ENCODE measurements at places on chromosomes 1 and 21. TPM values are rescaled to one million over a fixed set of nuclear protein-coding genes. Genes with fewer than 3 reads are reported as not detected.

The DLGAP3 gene
- not detected for polyA plus RNA-seq

The THEM5 gene
- polyA plus RNA-seq: 0.42 TPM

The MAP10 gene
- polyA plus RNA-seq: 1.5 TPM

The AQP10 gene
- polyA plus RNA-seq: not detected

The TBX15 gene
- not detected for polyA plus RNA-seq

The ZNF695 gene
- polyA plus RNA-seq: not detected

The TEDDM1 gene
- not detected for polyA plus RNA-seq

The LRRC38 gene
- polyA plus RNA-seq: not detected

The CRB1 gene
- polyA plus RNA-seq: 2.7 TPM

The HMCN1 gene
- not detected for polyA plus RNA-seq

The CCDC181 gene
- 13.1 TPM for polyA plus RNA-seq

The CHIA gene
- polyA plus RNA-seq: not detected

The SPRR2G gene
- not detected for polyA plus RNA-seq

The GSTM4 gene
- polyA plus RNA-seq: 30.7 TPM

The DMBX1 gene
- polyA plus RNA-seq: not detected

The NBPF12 gene
- polyA plus RNA-seq: 1.9 TPM

The HES2 gene
- not detected for polyA plus RNA-seq

The GPR25 gene
- polyA plus RNA-seq: not detected

The SLC30A2 gene
- not detected for polyA plus RNA-seq

The DIO1 gene
- polyA plus RNA-seq: not detected

The HSPG2 gene
- polyA plus RNA-seq: not detected

The SPRR1A gene
- polyA plus RNA-seq: not detected

The CBR3 gene
- 2.6 TPM for polyA plus RNA-seq

The FCRL1 gene
- not detected for polyA plus RNA-seq

The PLA2G2F gene
- polyA plus RNA-seq: not detected

The ATP8B2 gene
- 2.6 TPM for polyA plus RNA-seq

All from Purkinje cell (primary cell).